ENCODE measurements at places on chromosomes 7 and 10.

DNA sequence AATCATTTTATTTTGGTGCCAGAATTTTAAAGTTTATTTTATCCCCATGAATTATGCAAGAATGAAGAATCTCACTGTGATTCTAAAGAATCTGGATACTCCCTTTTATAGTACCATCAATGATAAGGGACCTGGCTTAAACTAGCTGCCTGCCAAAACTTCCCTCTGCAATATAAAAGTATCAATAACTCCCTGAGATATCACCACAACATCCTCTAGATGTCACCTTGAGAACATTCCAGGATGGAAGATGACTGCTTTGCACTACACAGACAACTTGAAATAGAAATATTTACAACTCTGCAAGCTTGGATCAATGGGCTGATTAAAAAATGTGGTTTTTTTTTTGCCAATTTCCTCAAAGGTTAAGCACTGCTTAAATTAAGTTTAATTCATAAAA lies 142.1 kb downstream of the SLC25A13 start:
- DNase-seq, result no peak

DNA sequence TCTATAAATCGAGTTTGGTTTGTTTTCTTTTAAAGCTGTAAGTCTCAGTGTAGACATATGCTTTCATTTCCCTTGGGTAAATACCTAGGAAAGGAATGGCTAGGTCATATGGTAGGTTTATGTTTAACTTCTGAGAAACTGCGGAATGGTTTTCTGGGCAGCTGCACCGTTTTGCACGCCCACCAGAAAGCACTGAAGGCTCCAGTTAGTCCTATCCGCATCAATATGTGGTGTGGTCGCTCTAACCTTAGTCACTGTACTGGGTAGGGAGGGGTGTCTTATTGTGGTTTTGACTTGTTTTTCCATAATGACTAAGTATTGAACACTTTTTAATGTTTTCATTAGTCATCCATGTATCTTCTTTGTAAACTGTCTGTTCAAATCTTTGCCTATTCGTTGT lies 279.5 kb upstream of the AKR1E2 start:
- DNase-seq, result no peak

DNA sequence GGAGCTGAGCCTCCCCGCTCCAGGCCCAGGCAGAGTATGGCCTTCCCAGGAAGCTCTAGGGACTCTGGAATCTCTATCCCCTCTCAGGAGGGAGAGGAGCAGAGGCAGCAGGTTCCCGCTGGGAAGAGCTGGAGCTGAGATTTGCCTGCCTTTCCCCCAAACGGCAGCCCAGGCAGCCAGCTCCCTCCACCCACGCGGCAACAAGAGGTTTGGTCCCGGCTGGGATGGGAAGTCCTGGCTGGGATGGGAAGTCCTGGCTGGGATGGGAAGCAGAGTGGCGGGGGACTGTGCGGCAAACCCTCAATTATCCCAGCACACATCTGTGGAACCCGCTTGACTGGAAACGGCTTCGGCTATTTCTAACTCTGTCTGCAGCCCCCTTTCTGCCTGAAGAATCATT lies 223.0 kb downstream of the ELFN1 start:
- DNase-seq, result no peak

DNA sequence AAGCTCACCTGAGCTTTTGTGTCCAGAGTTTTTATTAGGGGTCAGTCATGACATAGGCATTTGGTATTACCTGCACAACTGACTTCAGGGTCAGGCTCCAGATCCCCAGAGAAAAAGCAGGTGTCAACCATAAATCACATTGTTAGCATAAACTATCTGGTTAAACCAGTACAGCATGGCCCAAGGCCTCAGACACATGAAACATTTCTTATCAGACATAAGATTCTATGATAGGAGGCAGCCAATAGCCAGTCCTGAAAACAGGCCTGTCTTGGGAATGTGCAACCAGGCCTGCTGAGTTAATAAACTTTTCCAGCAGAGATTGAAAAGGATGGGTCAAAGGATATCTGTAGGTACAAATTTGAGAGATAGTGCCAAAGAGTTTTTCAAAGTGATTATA lies 116.1 kb downstream of the TPST1 start:
- DNase-seq, result no peak

DNA sequence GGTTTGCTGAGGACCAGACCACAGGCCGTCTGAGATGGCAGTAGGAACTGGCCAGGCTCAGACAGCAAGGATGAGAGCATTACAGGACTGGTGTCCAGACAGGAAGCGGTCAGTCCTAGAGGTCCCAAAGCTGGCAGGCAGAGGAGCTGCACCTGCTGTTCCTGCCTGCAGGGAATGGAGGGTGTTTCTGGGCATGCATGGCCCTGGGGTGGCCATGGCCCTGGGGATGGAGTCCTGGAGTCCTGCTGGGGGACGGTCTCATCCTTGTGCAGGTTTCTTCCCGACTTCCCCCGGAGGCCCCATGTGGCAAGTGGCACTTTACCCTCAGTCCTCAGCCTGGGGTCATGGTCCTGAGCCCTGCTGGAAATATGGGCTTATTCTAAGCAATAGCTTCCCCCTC lies 274.9 kb upstream of the ADARB2 start:
- DNase-seq, result no peak

GRCh38 chr7:108069646-108070045 lies 60.5 kb downstream of the LAMB4 start:
- no peak for DNase-seq

DNA sequence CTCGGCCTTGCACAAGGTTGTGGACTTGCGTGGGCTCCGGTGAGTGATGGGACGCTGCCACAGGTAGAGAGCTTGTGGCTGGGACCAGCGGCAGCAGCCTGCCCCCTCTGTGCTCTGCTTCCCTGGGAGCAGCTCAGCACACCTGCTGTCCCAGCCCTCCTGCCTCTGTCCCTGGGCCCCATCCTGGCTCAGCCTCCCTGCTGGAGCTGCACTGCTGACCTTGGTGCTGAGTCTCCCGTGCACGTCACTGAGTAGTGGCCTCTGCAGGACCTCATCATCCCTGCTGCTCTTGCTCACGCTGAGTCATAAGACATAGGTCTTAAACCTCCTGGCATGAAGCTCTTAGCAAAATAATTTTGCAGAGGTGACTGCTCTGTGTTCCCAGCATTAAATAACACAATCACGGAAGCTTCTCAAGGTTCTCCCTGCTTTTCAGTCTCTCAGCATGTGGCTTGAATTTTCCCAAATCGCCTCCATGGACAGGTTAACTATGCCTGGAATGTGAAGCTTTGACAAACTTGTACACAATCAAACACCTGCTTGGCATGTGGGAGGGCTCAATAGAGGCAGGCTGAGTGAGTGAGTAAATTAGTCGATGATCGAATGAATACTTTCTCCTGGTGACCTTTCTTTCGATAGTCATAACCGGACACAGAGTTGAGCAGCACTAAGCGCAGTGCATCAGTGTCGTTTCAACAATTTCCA lies 63.8 kb upstream of the NPS start:
- no peak for DNase-seq

DNA sequence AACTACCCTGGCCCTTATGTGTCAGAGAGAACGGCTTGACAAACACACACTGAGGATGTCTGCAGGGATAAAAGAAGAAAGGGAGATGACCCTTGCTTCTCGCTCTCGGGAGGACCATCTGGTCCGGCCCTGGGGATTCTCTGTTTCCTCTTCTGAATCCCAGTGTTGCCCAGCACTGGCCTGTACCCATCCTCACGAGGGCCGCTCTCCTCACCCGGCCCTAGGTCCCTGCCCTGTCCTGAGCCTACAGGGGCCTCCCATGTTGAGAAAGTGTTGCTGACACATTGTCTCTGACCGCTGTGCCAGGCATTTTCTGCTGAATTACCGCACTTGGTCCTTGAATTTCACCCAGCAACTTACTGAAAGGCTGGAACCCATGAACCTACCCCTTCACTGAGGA lies 171.9 kb upstream of the LANCL2 start:
- no peak for DNase-seq

- DNase-seq, result no peak
These were observed 649.1 kb downstream of the INHBA start for GRCh38 chr7:41053820-41054219.

GRCh38 chr7:54838175-54838910 lies 79.3 kb upstream of the SEC61G start:
- no peak for DNase-seq

GRCh38 chr10:6399879-6400278 lies 180.2 kb downstream of the PRKCQ start:
- DNase-seq, result no peak

DNA sequence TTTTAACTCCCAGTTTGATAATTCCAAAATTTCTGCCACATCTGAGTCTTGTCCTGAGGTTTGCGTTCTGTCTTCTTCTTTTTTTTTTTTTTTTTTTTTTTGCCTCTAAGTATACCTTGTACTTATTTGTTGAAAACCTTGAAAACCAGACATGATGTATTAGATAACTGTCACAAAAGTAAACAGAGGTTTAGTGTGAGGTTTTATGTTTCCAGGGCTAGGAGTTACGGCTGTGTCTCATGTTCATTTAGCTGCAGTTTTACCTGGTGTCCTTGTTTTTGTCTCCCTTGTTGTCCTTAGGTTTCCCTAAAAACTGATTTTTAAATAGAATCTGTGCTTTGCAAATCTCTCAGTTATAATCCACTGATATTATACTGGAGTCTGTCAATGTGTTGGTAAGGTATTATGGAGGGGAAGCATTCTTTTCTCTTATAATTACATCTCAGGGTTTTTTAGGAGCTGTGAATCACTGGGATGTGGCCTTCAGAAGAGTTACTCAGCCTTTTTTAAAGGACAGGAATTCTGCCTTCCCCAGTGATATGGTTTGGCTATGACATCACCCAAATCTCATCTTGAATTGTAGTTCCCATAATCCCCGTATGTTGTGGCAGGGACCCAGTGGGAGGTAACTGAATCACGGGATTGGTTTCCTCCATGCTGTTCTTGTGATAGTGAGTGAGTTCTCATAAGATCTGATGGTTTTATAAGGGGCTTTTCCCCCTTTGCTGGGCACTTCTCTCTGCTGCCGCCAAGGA lies 95.0 kb downstream of the CDCA7L start:
- DNase-seq, result no peak

Measured in esophagus squamous epithelium (tissue), 5 donors.